Stimulated activated CD4-positive, alpha-beta T cell treated with anti-CD3 and anti-CD28 coated beads, TNF-alpha, amount 100 ng/mL, for 1 hour (primary cell): ENCODE measurements at places on chromosomes 6 and 20.

DNA sequence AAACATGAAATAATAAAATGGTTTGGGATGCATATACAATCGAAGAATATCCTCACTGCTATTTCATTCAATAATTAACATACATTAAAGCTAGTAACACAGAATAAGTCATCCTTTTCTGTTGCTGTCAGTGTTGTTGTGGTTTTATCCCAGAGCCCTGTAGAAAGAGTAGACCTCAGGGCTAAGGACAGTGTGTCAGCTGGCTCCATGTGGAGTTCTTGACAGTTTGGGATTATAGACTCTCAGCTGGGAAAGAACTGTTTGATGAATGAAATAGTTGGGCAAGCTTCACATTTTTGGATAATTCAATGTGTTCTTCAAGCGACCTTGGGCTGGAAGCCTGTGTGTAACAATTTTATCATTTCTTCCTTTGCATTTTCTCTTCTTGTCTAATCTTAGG is 10.1 kb downstream of the UTRN start:
- no peak for DNase-seq

DNA sequence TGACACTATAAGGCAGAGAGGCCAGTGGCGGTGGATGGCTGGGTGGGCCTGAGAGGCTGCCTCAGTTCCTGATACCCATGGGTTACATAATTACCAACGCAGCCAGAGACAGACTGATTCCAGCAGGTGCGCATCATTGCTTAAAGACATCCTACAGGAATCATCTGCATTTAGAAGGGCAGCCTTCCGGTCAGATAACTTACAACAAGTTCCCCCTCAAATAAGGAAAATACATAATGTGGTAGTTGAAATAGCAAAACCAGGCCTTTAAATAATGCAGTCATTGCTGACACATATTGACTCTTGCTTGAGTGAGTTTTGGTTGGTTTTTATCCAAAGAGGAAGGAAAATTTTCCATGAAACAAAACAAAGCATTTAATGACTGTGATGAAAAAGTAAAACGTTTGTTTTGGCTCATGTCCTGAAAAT is 81.9 kb downstream of the SIM1 start:
- DNase-seq: no peak

DNA sequence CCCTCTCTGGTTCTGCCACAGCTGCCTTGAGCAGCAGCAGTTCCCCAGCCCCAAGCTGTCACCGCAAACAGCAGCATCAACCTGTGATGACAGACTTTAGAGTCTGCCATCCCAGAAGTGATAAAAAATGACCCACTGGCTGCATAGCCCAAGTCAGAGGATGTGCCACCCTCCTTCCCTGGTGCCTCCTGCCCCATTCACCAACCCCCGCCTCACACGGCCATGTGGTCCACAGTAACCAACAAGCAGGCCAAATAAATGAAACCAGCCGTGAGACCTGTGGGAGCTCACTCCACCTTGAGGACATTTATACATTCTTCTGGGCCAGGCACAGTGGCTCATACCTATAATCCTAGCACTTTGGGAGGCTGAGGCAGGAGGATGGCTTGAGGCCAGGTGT is 98.2 kb downstream of the PRND start:
- no peak for DNase-seq

DNA sequence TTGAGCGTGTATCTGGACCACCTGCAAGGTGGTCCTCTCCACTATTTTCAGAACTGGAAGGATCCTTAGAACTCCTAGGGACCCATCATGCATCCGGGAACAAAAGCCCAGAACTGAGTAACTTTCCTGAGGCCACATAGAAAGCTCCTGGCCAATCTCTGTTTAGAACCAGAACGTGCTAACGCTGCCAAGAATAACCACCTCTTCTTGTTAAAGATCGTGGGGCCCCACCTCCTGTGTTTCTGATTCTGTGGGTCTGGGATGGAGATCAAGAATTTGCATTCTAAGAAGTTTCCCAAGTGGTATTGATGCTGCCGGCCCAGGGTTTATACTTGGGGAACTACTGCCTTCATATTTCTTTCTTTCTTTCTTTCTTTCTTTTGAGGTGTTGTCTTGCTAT is 13.3 kb downstream of the CD40 start:
- DNase-seq: no peak

DNA sequence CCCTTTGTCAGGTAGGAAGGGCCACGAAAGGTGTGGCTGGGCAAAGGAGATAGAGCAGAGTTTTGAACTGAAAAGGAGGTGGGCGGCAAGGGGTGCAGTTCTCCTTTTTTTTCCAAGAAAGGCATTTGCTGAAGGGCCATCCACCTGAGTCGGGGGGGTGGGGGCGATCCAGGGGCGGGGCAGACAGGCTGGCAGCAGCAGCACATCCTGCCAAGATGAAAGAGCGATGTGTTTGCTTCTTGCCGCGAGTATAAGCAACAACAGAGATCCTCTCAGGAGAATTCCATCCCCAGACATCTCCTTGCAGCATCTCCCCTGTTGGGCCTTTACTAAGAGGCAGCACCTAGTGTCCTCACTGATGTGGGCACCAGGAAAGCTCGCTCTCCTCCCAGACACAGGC is 516.5 kb downstream of the CD83 start:
- no peak for DNase-seq

DNA sequence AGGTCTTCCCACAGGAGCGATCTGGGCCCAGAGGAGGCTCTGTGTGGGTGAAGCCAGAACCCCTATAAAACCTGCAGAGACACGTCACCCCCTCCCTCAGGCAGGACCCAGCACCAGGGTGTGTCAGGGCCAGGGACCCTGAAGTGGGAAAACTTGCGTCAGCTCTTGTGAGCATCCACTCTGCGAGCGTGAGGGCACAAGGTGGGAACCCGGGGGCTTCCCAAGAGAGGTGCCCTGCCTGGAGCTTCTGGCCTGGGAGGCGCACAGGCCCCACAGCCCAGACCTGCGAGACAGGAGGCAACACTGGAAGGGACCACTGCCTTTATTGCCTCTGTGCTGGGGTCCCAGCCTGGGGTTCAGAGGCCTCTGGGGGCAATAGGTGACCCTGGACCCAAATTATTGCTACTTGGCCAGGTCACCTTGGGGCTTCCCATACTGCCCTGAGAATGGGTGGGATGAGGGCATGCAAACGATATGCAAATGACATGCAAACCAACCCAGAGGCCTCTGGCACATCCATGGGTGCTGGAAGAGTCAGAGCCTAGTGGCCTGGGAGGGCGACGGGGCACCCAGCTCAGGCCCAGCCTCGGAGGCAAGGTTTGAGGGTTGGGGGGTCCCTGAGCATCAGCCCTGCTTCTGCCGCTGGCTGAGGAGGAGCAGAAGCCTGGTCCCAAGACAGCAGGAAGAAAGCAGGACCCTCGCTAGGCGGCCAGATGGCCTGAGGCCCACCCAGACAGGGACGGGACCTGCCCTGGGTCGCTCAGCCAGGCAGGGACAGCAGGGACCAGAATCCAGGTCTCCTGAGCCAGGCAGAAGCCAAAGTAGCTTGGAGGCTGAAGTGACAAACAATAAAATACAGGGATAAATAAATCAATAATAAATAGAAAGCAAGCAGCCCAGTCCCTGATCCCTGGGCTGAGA is 5.1 kb upstream of the C20orf144 start:
- DNase-seq: no peak

GRCh38 chr6:137497721-137498463 is 3.7 kb upstream of the OLIG3 start:
- DNase-seq: no peak

DNA sequence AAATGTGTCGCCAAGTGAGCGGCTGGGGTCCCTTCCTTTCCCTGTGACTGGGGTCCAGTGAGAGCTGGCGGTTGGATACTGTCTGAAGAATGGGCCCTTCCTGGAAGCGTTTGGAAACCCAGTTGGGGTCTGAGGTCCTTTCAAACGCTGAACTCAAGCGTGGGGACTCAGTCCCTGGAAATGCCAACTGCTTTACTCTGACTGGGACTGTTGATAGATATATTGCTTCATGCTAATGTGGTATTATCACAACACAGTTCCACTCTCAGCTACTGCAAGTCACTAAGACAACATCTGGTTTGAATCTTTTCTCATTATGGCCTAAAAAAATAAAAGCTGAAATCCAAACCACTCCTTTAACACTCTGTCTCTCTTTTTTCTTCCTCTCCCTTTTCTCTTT is 23.7 kb upstream of the PSMF1 start:
- no peak for DNase-seq

- DNase-seq: no peak
Measured at GRCh38 chr6:10331334-10331968, 83.4 kb downstream of the TFAP2A start.

DNA sequence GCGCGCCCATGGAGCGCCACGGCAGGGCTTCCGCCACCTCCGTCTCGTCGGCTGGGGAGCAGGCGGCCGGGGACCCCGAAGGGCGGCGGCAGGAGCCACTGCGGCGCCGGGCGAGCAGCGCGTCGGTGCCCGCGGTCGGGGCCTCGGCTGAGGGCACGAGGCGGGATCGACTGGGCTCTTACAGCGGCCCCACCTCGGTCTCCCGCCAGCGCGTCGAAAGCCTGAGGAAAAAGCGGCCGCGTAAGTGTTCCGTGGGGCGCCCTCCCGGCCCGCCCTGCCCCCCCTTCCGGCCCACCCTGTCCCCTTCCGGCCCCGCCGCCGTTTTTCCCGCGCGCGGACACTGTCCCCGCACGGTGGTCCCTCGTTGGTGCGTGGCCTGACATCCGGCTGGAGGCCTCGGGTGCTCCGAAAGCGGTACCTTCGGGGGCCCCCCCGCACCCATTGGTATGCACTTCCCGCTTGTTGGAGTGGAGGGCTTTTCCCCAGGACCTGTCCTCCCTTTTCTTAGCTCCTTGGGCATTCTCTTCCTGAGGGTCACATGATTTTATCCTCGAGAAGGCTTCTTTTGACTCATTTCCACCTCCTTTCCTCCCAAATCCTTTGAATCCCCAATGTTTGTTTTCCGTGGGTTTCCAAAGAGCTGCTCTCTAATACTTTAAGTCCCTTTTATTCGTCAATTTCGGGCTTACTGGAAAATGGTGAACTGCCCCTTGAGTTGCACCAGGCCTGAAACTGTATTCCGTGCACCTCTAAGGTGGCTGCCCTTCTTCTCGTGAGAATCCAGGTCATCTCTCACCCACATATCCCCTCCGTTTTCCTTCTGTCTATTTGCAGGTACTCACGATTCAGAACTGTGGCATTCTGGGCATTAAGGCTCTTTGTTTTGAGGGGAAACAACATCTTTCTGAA is 556 bp downstream of the PANK2 start:
- no peak for DNase-seq
